Memory B cell (primary cell): ENCODE measurements at places on chromosomes 7 and 10.

GRCh38 chr10:121813211-121813815 lies 114.5 kb downstream of the ATE1 start:
- DNase-seq = no peak

DNA sequence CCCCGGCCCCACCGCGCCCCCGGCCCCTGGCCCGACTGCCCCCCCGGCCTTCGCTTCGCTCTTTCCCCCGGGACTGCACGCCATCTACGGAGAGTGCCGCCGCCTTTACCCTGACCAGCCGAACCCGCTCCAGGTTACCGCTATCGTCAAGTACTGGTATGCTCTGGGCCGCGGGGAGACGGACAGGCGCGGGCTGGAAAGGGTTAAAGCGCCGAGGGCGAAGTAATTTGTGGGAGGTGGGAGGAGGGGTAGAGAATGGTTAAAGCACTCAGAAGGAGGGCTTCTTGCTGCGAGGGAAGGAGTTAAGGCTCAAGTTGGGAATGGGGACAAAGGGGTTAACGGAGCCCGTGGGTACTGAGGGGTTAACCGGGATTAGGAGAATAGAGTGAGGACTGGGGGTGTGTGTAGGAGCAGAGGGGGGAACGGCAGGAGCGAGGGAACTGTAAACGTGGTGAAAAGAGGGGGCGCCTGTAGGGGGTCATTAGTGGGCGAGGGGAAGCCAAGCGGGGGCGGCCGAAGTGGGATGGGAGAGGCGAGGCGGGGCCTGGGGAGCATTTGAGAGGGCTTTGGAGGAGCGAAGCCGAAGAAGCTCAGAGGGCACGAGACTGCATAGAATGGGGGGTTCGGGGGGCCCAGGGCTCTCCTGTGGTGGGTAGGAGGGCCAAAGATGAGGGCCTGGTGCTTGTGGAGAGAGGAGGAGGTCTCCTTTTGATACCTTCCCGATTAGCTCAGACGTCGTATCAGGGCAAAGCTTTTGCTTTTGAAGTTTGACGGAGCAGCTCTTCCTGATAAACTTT lies 605 bp downstream of the SUFU start:
- no peak for DNase-seq

- no peak for DNase-seq
Measured at GRCh38 chr10:92822060-92822634, 26.2 kb upstream of the EXOC6 start.

DNA sequence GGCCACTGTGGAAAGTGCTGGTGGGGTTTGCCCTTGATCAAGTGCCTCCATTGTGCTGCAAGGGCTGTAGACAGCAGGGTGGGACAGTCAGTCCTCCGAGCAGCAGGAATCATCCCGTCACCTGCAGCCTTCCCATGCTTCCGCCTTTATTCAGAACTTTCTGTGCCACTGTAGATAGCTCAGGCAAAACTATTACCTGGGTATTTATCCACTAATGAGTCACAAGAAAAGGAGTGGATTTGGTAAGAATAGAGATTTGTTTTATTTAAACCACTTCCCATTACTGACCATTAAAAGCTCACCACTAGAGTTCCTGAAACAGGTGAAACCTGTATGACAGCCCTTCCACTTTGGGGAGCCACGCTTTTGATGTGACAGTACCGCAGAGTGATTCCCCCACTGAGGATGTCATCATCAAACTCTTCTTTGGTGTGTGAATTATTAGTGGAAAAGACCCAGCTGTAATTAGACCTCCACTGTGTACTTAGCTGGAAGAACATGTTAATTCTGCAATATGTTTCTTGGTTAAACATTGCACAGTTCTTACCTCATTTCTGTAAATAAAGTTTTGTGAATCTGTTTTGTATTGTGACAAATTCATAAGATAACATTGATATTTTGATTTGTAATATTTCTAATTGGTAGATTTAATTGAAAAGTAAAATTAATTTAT lies 208.8 kb downstream of the MLLT10 start:
- no peak for DNase-seq

GRCh38 chr7:71824006-71824760 lies 588.0 kb downstream of the CALN1 start:
- no peak for DNase-seq

DNA sequence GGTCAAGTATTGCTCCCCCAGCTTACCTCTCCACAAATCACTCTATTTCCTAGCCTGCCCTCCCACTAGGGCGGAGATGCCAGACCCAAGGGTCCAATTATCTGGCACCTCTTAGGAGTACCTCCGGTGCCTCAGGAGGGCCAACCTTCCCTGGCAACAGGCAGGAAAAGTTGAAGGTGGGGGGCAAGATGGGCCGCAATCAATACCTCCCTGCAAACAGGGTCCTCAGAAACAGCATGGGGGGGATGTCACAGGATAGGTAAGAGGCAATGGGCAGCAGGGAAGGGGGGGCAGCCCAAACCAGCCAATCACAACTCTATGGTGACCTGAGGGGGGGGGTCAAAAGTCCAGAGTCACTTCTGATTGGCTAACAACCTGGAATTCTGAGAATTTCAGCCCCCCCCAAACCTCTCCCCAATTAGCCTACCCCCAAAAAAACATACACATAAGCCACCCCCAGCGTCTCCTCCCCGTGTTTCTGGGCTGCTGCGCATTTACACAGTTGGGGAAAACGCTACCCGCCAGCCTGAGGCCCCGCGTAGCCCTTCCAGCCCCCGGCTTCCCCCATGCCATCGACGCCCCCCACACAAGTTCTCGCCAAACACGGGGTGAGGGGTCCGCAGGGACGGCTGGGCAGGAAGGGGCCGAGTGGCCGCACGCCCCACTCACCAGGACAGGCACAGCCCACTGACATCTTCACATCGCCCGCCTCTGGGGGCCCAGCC lies 589 bp downstream of the LDB1 start:
- peak; percentile 58 for DNase-seq

DNA sequence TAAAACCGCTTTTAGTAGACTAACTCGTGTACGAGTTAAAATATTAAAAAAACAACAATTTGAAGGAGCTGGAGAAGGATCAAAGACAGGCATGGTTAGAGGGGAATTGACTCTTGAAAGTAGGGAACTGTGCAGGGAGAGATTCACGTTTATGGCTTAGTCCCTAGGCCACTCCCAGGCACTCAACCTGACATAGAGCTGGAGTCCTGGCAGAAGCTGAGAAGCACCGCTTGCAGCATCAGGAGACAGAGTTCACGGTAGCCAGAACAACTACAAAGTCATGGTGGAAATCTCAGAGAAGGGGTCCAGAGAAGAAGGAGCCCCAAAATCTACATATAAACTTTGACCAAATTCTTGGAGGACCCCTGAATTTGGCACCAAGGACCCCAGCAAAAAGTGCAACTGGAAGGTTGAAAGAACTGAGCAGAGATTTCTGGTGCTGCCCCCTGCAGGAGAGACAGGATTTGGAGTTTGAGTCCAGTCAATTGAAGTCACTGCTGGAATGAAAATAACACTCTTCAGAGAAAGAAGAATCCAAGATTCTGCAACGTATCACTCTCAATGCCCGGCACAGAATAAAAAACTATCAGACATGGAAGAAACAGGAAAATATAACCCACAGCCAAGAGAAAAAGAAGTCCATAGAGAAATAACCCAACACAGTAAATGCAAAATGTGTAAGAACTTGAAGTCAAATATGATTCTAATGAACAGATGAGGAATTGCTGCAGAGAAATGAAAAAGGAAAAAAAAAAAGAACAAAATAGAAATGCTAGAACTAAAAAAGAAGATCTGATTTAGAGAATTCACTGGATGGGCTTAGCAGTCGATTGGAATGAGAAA lies 493.3 kb upstream of the PODXL start:
- DNase-seq = no peak

DNA sequence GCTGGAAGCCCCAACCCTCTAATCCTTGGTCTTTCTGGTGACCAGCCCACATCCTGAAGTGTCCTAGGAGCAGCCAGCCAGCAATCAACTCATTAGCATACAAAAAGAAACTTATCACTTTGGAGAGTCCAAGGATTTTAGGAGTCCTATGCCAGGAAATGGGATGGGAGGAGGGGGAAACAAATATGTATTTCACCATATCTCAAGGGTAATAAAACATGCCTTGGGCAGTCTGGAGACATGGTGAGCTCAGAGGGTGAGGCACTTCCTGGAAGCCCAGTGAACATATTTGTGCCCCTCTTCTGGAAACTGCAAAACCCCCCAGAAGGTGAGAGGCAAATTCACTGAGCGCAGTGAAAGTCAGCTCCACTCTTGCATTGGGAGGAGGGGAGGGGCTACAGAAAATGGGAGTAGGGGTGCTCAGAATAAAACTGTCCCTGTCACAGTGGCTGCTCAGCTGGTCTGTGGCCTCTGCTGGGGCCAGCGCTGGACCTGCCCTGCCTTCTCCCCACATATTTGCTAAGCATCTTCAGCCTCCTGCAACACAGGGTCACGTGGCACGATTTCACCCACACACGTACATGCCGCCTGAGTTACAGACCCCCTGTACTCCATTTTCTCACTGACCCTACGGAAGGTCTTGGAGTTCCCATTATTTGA lies 17.7 kb upstream of the ZMIZ1 start:
- no peak for DNase-seq

DNA sequence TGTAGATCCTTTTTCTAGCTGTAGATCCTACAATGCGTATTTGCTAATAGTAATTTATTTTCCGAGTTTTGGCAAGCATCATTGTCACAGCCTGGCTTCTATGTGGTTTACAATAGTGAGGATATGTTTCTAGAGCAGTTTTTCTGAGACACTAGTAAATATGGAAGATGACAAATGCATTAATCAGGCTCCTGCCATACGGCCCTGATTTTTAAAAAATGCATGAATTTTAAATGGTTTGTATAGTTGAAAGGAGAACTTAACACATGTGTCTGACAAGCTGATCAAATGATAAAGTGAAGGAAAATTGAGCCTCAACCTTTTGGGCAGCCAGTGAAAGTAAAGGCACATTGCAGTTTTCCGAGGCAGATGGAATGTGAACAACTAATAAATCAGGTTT lies 354.1 kb downstream of the EXOC4 start:
- no peak for DNase-seq

DNA sequence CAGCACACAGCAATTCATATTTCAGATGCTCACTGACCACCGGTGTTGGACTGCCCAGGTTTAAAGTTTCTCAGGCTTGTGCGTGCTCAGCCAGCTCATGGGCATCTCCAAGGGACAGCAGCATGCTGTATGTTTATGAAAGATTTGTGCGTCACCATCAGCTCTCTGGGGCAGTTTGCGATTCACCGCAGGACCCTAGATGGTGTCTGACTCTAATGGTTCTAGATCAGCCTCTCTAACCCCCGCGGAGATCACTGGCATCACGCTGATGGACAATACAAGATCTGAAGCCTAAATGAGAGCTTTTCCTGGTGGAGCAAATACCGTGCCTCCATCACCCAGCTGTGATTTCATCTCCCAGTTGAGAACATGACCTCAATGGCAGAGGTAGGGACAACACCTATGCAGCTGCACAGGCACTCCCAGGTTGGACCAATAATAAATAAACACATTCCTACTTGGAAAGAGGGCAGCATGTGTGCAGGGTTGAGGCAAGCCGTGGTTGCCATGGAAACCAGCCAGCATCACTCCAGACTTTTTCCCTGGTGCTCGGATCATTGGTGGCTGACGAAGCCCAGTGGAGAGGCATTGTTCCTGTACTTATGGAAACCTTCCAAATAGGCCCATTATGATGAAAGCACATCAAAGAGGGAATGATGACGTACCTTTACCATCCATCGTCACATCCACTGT lies 253.6 kb downstream of the KCNMA1 start:
- no peak for DNase-seq

DNA sequence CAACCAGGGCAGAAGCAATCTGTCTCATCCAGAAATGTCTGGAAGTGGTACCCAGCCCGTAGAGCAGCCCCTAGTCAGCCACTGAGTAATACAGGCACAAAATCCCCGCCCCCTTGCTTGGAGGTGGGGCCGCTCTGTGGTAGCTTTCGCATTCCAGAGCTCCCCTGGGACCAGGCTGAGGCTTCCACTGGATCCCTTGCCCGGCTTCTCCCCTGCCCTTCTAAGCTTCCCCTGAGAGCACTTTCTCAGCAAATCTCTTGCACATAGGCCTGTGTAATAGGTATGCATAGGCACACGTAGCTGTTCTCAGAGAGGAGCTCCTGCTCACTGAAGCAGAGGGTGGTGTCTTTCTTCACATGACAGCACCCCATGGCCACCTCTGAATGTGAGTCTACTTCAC lies 144.2 kb downstream of the BMS1 start:
- DNase-seq = no peak

- no peak for DNase-seq
Measured at GRCh38 chr7:137790828-137791227, 55.9 kb downstream of the DGKI start.

- no peak for DNase-seq
Measured at GRCh38 chr7:87199241-87199640, 20.3 kb downstream of the TMEM243 start.

DNA sequence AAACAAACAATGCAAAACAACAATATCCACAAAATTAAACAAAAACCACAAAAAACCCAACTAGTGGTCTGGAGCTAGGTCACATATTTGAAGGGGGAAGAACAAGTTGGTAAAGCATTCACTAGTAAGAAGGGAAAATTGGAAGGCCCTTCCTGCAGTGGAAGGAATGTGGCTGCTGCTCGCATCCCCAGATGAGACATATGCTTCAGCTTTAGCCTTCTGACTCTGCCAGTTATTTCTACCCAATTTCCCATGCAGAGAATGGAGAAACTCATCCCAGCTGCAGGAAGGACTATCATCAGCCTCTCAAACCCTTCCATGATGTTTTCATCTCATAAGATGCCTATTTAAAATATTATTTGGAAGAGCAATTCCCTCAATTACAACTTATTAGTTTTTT lies 176.6 kb downstream of the BMPER start:
- DNase-seq = no peak

GRCh38 chr10:89644691-89644966 lies 413 bp downstream of the PANK1 start:
- DNase-seq = peak; percentile 26

- no peak for DNase-seq
Measured at GRCh38 chr7:138756591-138757242, 41.1 kb upstream of the TMEM213 start.

- no peak for DNase-seq
Measured at GRCh38 chr10:10658172-10658785, 359.4 kb upstream of the CELF2 start.

GRCh38 chr7:12884033-12884432 lies 196.6 kb downstream of the ARL4A start:
- DNase-seq = no peak

DNA sequence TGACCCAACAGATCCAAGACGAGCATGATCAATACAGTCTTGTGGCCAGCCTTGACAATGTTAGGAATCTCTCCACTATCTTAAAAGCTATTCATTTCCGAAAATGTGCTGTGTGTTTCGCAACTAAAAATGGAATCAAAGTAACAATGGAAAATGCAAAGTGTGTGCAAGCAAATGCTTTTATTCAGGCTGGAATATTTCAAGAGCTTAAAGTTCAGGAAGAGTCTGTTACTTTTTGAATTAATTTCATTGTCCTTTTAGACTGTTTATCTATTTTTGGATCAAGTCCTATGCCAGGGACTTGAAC lies 24.3 kb upstream of the TIAL1 start:
- no peak for DNase-seq

GRCh38 chr10:58543141-58543540 lies 30.5 kb downstream of the BICC1 start:
- no peak for DNase-seq

GRCh38 chr10:124033887-124034218 lies 59.5 kb downstream of the CHST15 start:
- no peak for DNase-seq
